Nephron progenitor cell (in vitro differentiated cells): ENCODE measurements at places on chromosomes 5 and 9.

DNA sequence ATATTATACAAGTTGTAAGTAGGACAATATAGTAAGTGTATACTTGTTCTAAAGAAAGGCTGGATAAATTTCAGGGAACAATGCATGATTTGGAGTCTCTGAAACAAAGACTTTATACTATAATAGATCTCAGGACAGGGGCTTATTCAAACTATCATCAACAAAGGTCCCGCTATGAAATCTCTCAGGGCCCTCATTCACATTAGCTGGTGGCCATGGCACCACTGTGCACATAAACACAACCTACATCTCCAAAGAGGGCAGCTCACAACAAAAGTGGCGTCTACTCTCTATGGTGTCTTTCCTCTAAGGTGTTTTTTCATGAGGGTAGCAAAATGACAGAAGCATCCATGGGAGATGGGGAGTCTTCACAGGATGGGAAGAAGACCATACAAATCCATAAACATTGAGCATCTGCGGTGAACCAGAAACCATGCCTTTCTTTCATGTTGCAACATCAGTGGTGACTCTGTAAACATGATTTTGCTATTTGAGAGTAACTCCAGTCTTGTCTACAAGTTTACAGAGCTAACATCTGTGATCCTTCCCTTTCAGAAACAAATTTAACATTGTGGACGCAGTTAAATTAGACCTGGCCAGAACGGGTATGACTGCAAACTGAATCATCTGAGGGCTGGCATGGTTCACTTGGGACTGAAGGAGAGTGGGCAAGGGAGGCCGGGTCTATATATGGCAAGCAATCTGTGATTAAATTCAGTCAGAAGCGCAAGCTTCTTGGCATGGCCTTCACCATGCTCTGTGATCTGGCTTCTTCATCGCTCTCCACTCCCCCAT, 5.5 kb downstream of the TTLL11 start:
- H3K36me3 ChIP-seq, result no peaks in the 10 kb centered on the region
- peaks cover 9% of the 10 kb centered on the region for H3K4me1 ChIP-seq
- H3K4me3 ChIP-seq, result no peak overlapping the region
- H3K27ac ChIP-seq, result no peak overlapping the region

- DNase-seq, result no peak
- H3K27ac ChIP-seq, result no peak overlapping the region
- peak overlapping the region; percentile 86 for H3K4me3 ChIP-seq
- no peaks in the 10 kb centered on the region for H3K27me3 ChIP-seq
Observed at GRCh38 chr5:27473307-27474046, 435.1 kb upstream of the CDH9 start.

DNA sequence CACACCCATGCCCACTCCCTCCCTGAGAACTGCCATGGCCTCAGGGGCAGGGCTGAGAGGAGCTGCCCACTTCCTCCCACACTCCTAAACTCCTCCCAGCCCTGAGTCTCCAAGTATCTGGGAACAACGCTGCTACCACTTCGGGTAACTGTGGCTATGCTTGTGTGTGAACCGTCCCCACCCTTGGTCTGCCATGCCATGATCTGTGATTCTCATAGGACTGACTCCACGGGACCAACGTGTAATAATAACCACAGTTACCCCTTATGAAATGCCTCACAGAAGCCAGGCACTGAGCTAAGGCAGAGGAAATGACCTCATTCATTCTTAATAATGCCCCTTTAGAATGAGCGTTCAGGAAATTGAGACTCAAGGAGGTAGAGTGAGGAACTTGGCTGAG, 103.9 kb upstream of the SMIM23 start:
- peaks cover 7% of the 10 kb centered on the region for H3K27me3 ChIP-seq
- DNase-seq, result no peak
- no peak overlapping the region for H3K4me3 ChIP-seq
- H3K36me3 ChIP-seq, result no peaks in the 10 kb centered on the region

- H3K36me3 ChIP-seq, result no peaks in the 10 kb centered on the region
- no peak overlapping the region for H3K4me3 ChIP-seq
- no peak for DNase-seq
- H3K27me3 ChIP-seq, result peaks cover 3% of the 10 kb centered on the region
- peaks cover 9% of the 10 kb centered on the region for H3K4me1 ChIP-seq
Observed at GRCh38 chr9:76545191-76545590, 86.2 kb downstream of the GCNT1 start.

GRCh38 chr5:56164376-56164775, 68.8 kb downstream of the ANKRD55 start:
- DNase-seq, result no peak
- H3K27me3 ChIP-seq, result peaks cover 3% of the 10 kb centered on the region
- no peaks in the 10 kb centered on the region for H3K36me3 ChIP-seq
- H3K4me3 ChIP-seq, result peak overlapping the region; percentile 17
- H3K4me1 ChIP-seq, result peaks cover 67% of the 10 kb centered on the region

DNA sequence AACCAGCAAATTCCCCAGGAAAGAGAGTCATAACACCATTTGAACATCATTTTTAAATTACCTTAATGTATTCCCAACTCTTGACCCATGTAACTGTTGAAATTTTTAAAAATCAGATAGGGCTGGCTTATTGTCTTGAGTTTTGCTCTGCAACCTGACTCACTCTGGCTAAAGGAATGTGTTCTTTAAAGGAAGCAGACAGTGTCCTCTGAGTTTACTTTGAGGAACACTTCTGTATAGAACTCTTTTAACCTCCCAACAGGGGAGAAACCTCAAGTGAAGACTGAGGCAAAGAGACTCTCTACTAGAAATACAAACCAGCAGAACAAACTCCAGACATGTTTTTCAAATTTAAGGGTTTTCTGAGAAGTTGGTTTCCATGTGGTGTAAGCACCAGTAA, 248.9 kb downstream of the CWC27 start:
- no peak overlapping the region for H3K27ac ChIP-seq
- H3K4me3 ChIP-seq, result no peak overlapping the region
- no peaks in the 10 kb centered on the region for H3K27me3 ChIP-seq
- peaks cover 25% of the 10 kb centered on the region for H3K4me1 ChIP-seq
- H3K36me3 ChIP-seq, result no peaks in the 10 kb centered on the region
- DNase-seq, result no peak

DNA sequence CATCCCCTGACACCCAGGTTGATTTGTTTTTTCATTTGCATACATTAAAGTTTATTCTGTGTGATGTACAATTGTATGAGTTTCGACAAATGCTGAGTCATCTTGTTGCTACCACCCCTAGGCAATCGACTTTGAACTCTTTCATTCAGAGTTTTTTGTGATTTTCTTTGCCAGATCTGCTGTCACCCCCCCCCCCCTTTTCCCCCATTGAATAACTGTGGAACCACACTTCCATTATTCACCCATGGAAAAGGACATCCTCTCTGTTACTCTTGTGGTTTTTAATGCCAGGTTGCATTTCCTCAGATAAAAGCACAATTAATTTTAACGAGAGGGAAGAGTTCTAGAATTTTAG, 13.7 kb upstream of the FAM120AOS start:
- H3K4me3 ChIP-seq, result no peak overlapping the region
- no peaks in the 10 kb centered on the region for H3K27me3 ChIP-seq
- no peak overlapping the region for H3K27ac ChIP-seq
- DNase-seq, result no peak

- DNase-seq, result no peak
- H3K27ac ChIP-seq, result peak overlapping the region; percentile 23
- no peaks in the 10 kb centered on the region for H3K27me3 ChIP-seq
- no peaks in the 10 kb centered on the region for H3K36me3 ChIP-seq
- peaks cover 24% of the 10 kb centered on the region for H3K4me1 ChIP-seq
Observed at GRCh38 chr9:28051559-28052503, 478.6 kb upstream of the C9orf72 start.

- H3K27me3 ChIP-seq, result no peaks in the 10 kb centered on the region
- H3K4me3 ChIP-seq, result no peak overlapping the region
- H3K27ac ChIP-seq, result no peak overlapping the region
- DNase-seq, result no peak
- peaks cover 4% of the 10 kb centered on the region for H3K36me3 ChIP-seq
Observed at GRCh38 chr5:50658246-50658645, 8.2 kb upstream of the PARP8 start.

- H3K4me1 ChIP-seq, result peaks cover 31% of the 10 kb centered on the region
- H3K27me3 ChIP-seq, result peaks cover 7% of the 10 kb centered on the region
- no peak for DNase-seq
- no peak overlapping the region for H3K27ac ChIP-seq
- H3K36me3 ChIP-seq, result no peaks in the 10 kb centered on the region
Observed at GRCh38 chr5:154749491-154749890, 5.7 kb upstream of the LARP1 start.

DNA sequence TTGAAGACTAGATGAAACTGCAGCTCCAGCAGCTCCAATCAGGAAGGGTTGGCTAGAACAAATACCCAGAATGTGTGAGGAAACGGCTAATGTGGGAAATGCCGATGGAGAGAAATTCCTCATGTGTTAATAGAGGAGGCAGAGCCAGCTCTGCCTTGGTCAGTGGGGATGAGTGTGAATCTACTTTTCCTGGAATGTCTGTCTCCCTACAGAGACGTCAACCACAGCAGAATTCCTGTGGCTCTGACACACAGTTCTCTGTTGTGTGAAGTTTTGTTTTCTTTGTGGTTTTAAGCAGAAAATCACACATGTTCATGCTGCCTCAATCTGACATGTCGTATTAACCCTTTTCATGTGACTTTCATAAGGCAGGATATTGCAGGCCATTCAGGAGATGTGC, 476.6 kb upstream of the WWC1 start:
- no peak overlapping the region for H3K27ac ChIP-seq
- peaks cover 3% of the 10 kb centered on the region for H3K27me3 ChIP-seq
- H3K4me3 ChIP-seq, result no peak overlapping the region
- H3K4me1 ChIP-seq, result peaks cover 27% of the 10 kb centered on the region

- H3K27me3 ChIP-seq, result peaks cover 18% of the 10 kb centered on the region
- peaks cover 9% of the 10 kb centered on the region for H3K36me3 ChIP-seq
Observed at GRCh38 chr5:154370813-154371212, 75.0 kb upstream of the SAP30L start.

DNA sequence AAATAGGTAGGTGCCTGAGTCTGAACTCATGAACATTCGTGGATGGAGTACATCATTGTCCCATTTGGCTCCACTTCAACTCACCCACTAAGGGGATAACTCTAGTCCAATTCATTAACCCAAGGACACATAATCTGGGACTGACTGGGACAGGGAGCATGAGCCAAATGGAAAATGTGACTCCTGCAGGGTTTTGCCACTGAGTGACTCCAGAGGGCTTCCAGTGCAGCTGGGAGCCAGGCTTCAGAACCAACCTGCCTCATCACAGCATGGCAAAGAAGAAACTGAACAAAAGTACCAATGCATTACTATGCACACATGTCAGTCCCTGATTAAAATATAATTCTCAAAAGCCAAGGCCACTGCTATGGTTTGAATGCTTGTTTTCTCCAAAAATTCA, 159.7 kb upstream of the SNX2 start:
- H3K36me3 ChIP-seq, result no peaks in the 10 kb centered on the region
- peaks cover 3% of the 10 kb centered on the region for H3K27me3 ChIP-seq
- H3K4me3 ChIP-seq, result no peak overlapping the region
- peaks cover 10% of the 10 kb centered on the region for H3K4me1 ChIP-seq

DNA sequence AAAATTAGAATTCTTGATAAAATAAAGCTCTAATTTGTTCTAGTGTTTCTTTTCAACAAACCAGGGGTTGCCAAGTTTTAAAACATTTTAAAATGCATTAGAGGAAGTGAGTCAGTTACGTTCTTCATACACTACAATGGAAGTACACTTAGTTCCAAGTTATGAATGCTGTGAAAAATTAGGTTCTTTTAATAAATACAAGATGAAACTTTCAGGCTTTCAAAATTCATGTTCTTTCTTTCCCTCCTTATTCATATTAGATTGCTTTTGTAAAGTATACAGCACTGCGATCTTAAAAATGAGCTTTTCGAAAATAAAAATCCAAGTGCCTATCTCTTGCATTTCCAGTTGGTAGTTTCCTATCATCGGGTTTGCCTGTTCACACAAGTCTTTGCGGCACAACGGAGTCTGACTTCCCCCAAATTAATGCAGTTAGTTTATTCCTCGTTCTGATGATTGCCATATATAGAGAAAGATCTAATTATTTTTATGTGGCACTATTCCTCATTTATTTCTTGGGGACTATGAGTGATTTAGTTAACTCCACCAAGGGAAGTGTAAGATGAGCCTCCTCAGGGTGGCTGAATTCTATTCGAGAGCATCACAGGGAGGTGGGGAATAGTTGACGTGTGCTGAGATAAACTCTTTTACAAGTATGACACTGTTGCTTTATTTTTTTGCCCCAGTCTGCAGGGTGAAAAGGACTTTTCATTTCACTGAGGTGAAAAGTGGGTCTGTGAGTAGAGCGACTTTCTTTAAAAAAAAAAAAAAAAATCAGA, 238.2 kb downstream of the CD180 start:
- H3K4me3 ChIP-seq, result peak overlapping the region; percentile 78
- H3K36me3 ChIP-seq, result no peaks in the 10 kb centered on the region
- DNase-seq, result no peak

DNA sequence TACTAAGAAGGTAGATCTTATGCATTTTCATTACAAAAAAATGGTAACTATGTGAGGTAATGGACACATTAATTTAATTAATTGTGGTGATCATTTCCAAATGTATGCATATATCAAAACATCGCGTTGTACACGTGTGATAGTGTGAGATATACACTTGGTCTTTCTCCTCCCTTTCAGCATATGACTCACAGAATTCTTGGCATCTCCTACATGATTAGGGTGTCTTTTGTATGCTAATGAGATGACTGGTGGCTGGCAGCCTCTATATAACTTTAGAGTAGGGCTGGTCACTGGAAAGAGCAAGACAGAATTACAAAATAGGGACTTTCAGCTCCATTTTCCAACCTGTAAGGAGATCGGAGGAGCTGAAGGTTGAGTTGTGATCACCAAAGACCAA, 1167.6 kb downstream of the CDH12 start:
- DNase-seq, result no peak
- H3K4me3 ChIP-seq, result no peak overlapping the region
- peaks cover 6% of the 10 kb centered on the region for H3K27me3 ChIP-seq

GRCh38 chr9:137433349-137433915, 7.7 kb downstream of the ENTPD8 start:
- no peaks in the 10 kb centered on the region for H3K4me1 ChIP-seq
- no peaks in the 10 kb centered on the region for H3K36me3 ChIP-seq

GRCh38 chr5:109718632-109719031, 28.9 kb downstream of the MAN2A1 start:
- no peaks in the 10 kb centered on the region for H3K27me3 ChIP-seq
- H3K4me3 ChIP-seq, result no peak overlapping the region
- H3K36me3 ChIP-seq, result peaks cover 42% of the 10 kb centered on the region
- H3K27ac ChIP-seq, result peak overlapping the region; percentile 52
- DNase-seq, result no peak

GRCh38 chr5:178339272-178339671, 106.7 kb upstream of the PHYKPL start:
- peaks cover 56% of the 10 kb centered on the region for H3K4me1 ChIP-seq
- peaks cover 16% of the 10 kb centered on the region for H3K27me3 ChIP-seq
- peaks cover 5% of the 10 kb centered on the region for H3K36me3 ChIP-seq
- no peak overlapping the region for H3K4me3 ChIP-seq

GRCh38 chr9:99241106-99241505, 19.0 kb downstream of the SEC61B start:
- H3K4me1 ChIP-seq, result peaks cover 8% of the 10 kb centered on the region
- H3K27ac ChIP-seq, result no peak overlapping the region
- no peak for DNase-seq
- no peaks in the 10 kb centered on the region for H3K27me3 ChIP-seq

GRCh38 chr5:11540112-11540511, 364.1 kb downstream of the CTNND2 start:
- no peaks in the 10 kb centered on the region for H3K27me3 ChIP-seq
- H3K36me3 ChIP-seq, result no peaks in the 10 kb centered on the region
- H3K4me3 ChIP-seq, result no peak overlapping the region
- H3K4me1 ChIP-seq, result no peaks in the 10 kb centered on the region
